SJSA1 (cell line): ENCODE measurements at places on chromosomes 5 and 9.

DNA sequence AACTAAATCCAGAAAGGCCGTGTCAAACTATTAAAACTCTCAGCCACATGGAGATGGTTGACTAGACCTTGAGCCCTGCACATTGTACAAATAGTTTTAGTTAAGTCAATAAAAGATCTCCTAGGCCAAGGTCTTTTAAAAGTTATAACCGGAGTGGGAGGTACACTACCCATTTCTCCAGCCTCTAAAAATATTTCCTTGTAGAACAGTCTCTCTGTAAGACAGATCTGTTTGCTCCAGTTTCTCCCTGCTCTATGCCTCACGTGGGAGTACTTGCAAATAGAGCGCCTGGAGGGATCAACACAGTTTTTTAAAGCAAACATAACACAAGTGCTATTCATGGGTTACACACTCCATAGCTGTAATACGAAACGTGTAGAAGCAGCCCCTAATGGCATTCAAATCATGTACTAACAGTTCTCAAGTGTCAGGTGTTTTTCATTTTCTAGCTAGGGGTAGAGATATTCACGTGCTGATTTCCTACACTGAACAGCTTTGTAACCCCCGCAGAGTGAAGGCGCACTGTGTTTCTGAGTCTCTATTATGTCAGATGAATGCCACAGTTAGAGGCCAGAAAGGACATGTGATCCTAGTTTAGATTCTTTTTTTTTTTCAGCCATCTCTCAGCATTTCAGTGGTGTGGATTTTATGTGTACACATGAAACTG lies 703.4 kb upstream of the GRAMD2B start:
- H3K4me1 ChIP-seq = peaks cover 24% of the 10 kb centered on the region
- H3K27me3 ChIP-seq = no peaks in the 10 kb centered on the region
- no peak overlapping the region for H3K27ac ChIP-seq
- no peaks in the 10 kb centered on the region for H3K36me3 ChIP-seq
- H3K4me3 ChIP-seq = no peak overlapping the region
- DNase-seq = no peak

DNA sequence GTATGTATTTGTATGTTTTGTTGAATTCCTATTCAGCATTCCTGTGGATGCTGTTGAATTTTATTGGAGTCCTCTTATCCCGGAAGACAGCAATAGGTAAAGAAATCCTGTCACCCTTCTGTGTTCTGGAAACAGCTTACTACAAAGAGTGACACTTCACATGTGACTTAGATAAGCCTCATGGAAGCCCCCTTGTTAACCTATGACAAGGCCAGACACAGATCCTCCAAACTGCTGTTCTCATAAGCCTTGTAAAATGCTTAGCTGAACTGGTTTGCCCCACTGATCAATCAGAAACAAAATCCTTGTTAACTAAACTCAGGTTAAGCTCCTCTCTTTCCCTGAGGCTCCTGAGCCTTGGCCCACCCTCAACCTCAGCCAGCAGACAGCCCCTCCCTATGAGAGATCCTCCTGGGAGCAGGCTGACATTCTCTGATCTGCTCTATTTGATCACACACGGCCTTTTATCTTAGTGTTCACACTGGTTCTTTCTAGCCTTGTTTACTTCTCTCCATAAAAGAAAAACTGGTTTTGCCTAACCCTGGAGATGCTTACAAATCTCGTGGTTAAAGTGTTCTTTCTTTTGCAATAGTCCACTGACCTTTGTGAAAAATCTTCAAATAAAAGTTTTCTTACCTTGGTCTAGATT lies 29.4 kb upstream of the ATP6V1G1 start:
- no peak for DNase-seq
- no peak overlapping the region for H3K27ac ChIP-seq
- peaks cover 2% of the 10 kb centered on the region; the same call in 1 of the 2 replicates for H3K4me1 ChIP-seq
- no peaks in the 10 kb centered on the region for H3K27me3 ChIP-seq
- no peak overlapping the region for H3K4me3 ChIP-seq

DNA sequence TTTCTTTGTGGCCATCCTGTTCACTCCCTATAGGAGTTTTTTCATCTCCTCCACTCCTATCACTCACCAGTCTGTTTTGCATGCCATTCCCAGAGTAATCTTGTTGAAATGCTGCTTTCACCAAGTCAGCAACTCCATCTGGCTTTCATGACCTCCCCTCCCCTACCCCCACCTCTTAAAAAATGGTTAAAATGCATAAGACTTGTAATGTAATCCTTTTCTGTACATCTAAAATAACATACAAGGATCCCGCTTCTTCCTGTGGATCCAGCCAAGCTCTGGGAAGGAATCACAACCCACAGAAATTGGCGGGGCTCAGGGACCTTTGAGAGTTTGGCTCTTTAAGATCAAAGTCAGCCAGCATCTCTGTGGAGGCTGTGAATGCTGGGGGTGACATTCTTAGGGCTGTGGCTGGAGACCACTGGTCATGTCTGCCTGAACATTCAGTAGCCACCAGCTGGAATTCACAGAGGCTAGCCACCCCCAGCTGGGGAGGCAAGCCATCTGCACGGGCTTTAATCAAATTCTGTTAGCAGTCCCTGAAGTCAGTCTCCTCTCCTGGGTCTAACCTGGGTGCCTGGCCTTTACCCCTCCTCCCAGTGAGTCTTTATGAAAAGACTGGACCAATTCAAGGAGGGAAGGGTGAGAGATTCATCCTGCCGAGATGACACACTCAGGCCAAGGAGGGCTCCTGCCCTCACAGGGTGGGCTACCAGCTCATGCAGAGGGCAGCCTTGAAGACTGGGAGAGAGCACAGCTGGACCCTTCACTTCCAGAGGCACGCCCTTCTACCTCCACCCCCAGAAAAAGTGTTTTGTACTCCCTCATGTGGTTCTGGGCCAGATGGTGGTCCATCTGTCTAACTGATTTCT lies 132.9 kb downstream of the LIFR start:
- H3K27ac ChIP-seq = no peak overlapping the region
- no peaks in the 10 kb centered on the region for H3K36me3 ChIP-seq
- no peak overlapping the region for H3K4me3 ChIP-seq
- no peaks in the 10 kb centered on the region; the same call in 1 of the 2 replicates for H3K27me3 ChIP-seq
- no peak for DNase-seq

GRCh38 chr9:34568133-34568532 lies 21.4 kb downstream of the CNTFR start:
- no peaks in the 10 kb centered on the region for H3K36me3 ChIP-seq
- no peak overlapping the region for H3K27ac ChIP-seq
- DNase-seq = no peak
- H3K4me3 ChIP-seq = no peak overlapping the region

DNA sequence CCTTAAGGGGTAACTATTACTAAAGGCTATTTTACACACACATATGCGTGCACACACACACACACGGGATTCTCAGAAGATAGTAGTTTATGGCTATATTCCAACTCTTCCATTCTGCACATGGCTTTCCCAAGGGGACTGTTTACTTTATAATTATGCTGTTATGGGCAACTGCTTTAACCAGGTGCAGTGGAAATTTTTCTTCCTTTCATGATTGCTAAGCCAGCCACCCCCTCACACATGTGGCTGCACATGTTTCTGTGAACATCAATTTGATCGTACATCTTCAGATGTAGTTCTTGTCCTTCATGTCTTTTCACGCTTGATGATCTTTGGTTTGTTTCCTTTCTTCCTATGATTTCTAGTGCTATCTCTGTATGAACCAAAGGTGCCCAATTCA lies 37.0 kb downstream of the MRPS30 start:
- H3K36me3 ChIP-seq = no peaks in the 10 kb centered on the region
- H3K27ac ChIP-seq = no peak overlapping the region
- no peak overlapping the region for H3K4me3 ChIP-seq
- DNase-seq = no peak

DNA sequence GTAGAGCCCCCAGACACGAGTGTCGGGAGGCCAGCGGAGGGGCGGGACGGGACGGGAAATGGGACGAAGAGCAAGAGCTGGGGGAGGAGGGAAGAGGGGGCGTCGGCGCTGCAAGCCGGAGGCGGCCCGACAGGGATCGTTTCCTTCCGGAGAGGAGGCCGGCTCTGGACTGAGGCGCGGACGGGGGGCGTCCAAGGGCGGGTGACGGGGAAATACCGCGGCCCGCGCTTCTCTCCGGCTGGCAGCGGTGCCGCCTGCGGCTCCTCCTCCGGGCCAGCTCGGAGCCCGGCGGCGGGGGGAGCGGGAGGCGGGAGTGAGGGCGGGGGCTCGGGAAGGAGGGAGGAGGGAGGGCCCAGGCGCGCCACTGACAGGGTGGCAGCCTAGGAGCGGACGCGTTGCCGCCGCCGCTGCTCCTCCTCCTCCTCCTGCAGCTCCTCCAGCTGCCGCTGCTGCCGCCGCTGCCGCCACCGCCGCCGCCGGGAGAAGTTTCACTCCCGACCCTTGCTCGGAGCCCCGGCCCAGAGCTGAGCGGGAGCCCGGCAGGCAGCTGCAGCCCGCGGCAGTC lies at the start of gene CHSY3:
Gene CHSY3 (plus strand): TSS at position 364 of the 565 bp plus-strand sequence.
- peaks cover 18% of the 10 kb centered on the region for H3K4me1 ChIP-seq
- H3K4me3 ChIP-seq = peak within 1 kb of the TSS; percentile 48
- peaks cover 56% of the 10 kb centered on the region for H3K27me3 ChIP-seq
- H3K36me3 ChIP-seq = 0 out of 2 replicates have a peak, but pooled peaks cover 4% of the 10 kb centered on the region
- no peak within 1 kb of the TSS for H3K27ac ChIP-seq
- DNase-seq = peak; percentile 58

- H3K4me1 ChIP-seq = peaks cover 38% of the 10 kb centered on the region
- no peak for DNase-seq
- H3K36me3 ChIP-seq = no peaks in the 10 kb centered on the region
- H3K4me3 ChIP-seq = no peak overlapping the region
- H3K27ac ChIP-seq = no peak overlapping the region
- H3K27me3 ChIP-seq = no peaks in the 10 kb centered on the region
These were observed 102.7 kb upstream of the CD180 start for GRCh38 chr5:67299231-67299735.

DNA sequence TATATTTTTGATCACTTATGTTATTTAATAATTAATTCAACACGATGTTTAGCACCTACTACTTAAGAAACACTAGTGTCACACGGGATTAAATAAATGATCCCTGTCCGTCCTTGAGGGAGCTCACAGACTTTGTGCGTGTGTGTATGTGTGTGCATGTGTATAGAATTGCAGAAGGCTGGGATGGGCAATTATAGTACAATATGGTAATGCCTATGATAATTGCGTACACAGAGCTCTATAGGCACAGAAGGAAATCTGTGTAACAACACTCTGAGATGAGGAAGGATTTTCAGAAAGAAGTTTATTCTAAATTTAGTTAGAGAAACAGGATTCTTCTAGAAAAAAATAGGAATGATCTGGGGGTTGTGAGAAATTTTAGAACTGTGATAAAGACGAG lies 76.9 kb downstream of the CDH12 start:
- H3K4me3 ChIP-seq = no peak overlapping the region
- no peaks in the 10 kb centered on the region for H3K4me1 ChIP-seq
- H3K27ac ChIP-seq = no peak overlapping the region
- no peaks in the 10 kb centered on the region for H3K36me3 ChIP-seq
- no peak for DNase-seq

GRCh38 chr9:103661663-103662062 lies 432.4 kb upstream of the SMC2 start:
- H3K4me3 ChIP-seq = no peak overlapping the region
- H3K27ac ChIP-seq = no peak overlapping the region
- H3K27me3 ChIP-seq = no peaks in the 10 kb centered on the region

- peak overlapping the region; percentile 98 for H3K4me3 ChIP-seq
- no peaks in the 10 kb centered on the region for H3K27me3 ChIP-seq
- peaks cover 86% of the 10 kb centered on the region for H3K36me3 ChIP-seq
- H3K27ac ChIP-seq = no peak overlapping the region
- no peak for DNase-seq
These were observed 1.7 kb downstream of the INPP5E start for GRCh38 chr9:136437839-136438547.

- H3K4me1 ChIP-seq = peaks cover 4% of the 10 kb centered on the region; the same call in 1 of the 2 replicates
- no peak for DNase-seq
- H3K27me3 ChIP-seq = peaks cover 35% of the 10 kb centered on the region
- no peaks in the 10 kb centered on the region for H3K36me3 ChIP-seq
- H3K4me3 ChIP-seq = no peak overlapping the region
These were observed 4.4 kb downstream of the ST8SIA4 start for GRCh38 chr5:100898504-100899346.

DNA sequence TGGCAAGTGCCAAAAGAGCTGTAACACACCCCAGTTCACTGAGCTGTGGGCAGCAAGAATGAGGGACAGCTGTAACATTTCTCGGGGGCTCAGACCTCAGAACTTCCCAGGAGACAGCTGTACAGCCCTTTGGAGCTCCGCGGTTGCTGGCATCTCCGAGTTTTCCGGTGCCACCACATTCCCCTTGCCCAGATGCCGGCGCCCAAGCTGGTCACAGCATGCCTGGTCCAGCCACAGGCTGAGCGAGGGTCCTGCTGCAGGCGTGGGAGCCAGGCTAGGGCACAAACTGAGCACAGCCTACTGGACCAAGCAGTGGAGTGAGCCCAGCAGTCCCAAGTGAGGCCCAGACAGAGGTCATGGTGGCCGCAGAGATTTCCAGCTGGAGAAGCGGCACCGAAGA lies 797.7 kb upstream of the EDIL3 start:
- no peaks in the 10 kb centered on the region for H3K4me1 ChIP-seq
- H3K27me3 ChIP-seq = no peaks in the 10 kb centered on the region
- H3K36me3 ChIP-seq = no peaks in the 10 kb centered on the region
- no peak overlapping the region for H3K4me3 ChIP-seq
